Fibroblast of mammary gland (primary cell): ENCODE measurements at places on chromosomes 4 and X.

GRCh38 chr4:110154582-110154981, 43.8 kb downstream of the ELOVL6 start:
- DNase-seq = no peak

GRCh38 chr4:178081896-178082295, 639.7 kb upstream of the AGA start:
- no peak for DNase-seq

DNA sequence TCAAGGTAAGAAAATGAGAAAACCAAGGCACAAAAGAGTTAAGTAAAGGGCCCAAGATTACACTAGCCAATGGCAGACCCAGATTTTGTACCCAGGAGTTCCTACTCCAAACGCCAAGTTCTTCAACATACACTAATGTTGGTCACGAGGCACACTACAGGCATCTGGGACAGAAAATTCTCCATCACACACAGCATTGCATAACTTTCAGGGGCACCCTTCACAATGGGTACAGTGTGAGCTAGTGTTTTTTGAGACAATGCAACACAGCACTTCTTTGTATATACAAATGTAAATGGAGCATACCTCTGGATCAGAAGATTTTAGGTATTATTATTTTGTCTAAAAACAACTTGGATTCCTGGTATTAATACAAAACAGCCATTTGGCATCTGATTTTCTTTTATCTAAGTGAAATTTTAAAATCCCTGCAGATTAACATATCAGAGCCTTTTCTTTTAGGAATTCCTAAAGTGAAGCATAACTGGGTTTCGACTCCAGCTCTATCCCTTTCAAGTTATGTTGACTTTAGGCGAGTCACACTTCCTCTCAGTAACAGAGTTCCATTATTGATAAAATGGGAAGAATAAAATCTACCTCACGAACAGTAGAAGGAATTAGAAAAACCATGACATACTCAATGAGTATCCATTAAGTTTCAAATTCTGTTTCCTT, 41.1 kb downstream of the ADGRA3 start:
- DNase-seq = peak; percentile 45

GRCh38 chr4:176038789-176039188, 26.9 kb upstream of the WDR17 start:
- no peak for DNase-seq

GRCh38 chrX:123357941-123358340, 173.9 kb downstream of the GRIA3 start:
- DNase-seq = no peak
